ENCODE measurements at places on chromosomes 5 and 9.

DNA sequence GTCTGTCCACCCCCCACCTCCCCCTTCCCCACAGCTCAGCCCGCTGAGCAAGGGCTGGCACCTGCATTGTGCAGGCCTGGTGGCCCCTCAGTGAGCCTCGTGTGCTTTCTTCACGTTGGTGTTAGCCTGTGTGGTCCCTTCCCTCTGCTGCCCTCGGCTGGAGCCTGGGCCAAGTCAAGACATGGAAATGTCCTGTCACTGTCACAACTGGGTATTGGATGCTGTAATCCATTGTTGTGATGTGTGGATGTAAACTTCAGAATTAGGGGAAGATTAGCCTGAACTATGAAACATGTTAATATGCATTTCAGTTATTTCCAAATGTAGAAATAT, 103.9 kb downstream of the TRIO start:
- DNase-seq = no peak

DNA sequence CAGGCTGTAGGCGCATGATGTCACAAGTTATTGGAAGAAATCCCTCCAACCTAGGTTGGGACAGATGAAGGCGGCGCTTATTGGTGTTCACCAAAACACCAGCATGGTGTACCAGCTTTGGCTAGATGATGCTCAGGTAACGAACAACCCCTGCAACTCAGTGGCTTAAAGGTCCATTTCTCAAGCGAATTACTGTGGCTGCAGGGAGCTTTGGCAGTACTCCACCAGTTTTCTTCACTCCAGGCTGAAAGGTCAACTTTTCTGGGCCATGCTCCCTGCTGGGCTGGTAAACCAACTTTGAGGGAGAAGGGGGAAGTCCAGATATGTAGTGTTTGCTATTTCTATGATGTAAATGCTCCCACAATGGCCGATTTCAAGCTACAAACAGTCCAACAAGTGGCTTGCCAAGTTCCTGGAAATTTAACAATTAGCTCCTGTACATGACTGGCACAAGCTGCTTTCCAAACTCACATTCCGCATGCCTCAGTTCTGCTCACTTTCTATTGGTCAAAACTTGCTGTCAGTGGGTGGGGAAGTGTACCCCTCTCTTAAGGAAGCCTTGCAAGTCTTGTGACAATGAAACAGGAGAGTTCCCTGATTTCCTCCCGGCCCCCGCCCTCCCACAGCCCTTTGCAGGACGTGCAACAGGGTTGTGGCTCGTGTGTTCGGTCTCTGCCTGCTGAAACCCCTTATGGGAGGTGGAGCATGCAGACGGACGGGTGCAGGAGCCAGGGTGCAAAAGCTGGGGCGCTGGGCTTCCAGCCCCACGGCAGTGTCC, 588 bp upstream of the ZBED3 start:
- peak; percentile 45 for DNase-seq

DNA sequence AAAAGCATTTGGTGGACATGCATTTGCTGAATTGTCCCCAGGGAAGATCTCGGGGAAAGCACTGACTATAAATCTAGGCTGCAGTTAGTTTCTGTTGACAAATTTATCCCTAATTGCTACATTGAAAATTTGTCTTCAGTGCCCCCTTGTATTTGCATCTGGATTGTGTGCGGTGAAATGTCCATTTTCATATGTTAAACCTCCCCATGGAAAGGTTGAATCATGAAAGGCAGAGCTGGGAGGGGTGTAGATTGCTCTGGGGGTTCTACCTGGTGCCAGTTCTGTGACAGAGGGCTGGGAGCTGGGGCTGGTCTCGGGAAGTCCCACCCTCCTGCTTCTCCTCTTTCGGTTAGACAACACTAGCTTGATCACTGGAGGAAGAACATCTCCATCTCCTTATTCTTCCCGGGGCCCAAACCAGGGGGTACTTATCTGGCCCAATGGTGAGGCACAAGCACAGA, 101.9 kb downstream of the GADD45G start:
- DNase-seq = no peak

- DNase-seq = no peak
These were observed 23.0 kb upstream of the TRIO start for GRCh38 chr5:14120176-14120575.

GRCh38 chr5:75568202-75568601, 43.1 kb upstream of the ANKDD1B start:
- DNase-seq = no peak

DNA sequence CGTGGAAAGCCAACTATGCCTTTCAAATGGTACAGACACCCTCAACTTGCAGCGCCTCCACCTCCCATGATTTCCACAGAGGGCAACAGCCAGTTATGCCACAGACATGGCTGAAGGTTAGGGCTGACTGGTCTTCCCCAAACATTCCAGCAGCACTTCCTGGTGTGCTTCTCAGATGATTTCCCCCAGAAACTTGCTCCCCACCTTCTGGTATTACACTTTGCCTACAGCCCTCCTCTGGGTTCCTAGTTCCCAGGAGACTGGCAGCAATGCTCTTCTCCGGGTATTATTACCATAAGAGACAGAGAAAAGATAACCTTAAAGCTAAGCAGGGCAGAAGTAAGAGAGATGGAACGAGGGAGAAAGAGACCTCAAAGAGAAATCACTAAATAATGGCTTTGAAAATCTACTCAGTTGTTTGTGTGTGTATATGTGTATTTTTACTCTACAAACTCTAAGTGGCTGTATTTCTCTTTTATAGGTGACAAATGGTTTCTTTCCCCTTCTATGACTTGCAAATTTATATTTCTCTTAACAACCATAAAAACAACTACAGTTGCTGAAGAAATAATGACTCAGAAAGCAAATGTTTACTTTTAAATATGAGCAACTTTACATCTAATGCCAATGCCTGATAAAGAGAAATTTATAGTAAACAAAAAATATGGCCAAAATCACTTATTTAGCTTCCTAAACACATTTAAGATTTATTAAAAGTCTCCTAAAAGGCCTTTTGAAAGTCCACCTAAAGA, 133.8 kb downstream of the PDE4D start:
- peak; percentile 23 for DNase-seq

- peak; percentile 65 for DNase-seq
These were observed 95.1 kb downstream of the DAPK1 start for GRCh38 chr9:87592554-87593358.

DNA sequence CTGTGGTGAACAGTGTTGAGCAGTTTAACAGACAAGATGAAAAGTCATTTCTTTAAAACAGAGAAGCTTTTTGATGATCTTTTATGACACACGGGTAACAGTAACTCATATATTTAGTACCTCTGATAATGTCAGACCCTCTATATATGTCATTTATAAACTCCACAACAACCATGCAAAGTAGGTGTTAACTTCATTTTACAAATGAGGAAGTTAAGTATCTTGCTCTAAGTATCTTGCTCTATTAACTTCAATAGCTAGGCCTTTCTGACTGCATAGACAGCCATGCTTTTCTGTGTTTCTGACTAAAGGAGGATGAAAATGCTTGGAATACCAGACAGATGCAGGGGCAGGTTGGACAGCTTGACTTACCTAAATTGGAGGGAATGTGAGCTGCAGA, 1.8 kb downstream of the NUDT2 start:
- no peak for DNase-seq

GRCh38 chr5:34538026-34538672, 118.0 kb upstream of the RAI14 start:
- DNase-seq = no peak

DNA sequence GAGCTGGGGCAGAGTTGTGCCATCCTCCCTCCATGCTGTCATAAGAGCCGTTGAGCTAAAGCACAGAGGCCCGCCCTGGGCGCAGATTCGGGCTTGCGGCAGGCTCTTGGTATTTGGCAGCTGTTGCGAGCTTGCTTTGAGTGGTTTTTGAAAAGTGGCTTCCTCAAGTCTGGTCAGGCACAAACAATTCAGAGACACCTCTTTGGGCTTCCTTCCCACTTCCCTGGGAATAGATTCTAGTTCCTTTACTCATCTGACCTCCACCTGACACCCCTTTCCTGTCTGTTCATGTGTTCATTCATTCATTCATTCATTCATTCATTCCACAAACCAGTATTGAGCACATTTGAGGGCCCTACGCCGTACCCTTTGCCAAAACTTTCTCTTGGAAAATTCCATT, 27.4 kb downstream of the NCS1 start:
- DNase-seq = no peak

- no peak for DNase-seq
These were observed 59.6 kb upstream of the PHYKPL start for GRCh38 chr5:178291969-178292825.

DNA sequence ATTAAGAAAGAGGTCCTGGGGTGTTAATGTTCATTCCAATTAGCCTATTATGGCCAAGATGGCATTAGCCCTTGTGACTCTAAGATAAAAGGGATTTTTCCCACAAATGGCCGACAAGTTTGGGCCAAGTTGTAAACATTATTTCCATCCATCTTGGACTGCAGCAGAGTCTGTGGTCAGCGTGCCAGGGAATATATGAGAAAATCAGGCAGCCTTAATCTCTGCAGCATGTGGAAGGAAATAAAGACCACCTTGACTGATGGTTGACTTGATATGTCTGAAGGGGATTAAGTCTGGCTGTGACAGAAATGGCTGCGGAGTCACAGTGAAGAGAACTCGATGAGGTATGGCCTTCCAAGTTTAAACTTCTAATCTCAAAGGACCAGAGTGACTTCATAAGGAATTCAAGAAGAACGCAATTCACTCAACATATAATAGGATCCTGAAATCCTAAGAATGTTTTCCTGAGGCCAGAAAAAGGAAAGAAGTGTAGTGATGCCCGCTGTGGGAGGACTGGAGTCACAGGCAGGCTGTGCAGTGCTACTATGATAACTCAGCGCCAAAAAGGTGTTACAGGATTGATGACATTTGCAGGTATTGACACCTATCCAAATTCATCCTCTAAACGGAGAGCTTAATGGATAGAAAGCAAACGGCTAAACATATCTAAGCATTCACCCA, 287.1 kb downstream of the SEC61B start:
- no peak for DNase-seq

DNA sequence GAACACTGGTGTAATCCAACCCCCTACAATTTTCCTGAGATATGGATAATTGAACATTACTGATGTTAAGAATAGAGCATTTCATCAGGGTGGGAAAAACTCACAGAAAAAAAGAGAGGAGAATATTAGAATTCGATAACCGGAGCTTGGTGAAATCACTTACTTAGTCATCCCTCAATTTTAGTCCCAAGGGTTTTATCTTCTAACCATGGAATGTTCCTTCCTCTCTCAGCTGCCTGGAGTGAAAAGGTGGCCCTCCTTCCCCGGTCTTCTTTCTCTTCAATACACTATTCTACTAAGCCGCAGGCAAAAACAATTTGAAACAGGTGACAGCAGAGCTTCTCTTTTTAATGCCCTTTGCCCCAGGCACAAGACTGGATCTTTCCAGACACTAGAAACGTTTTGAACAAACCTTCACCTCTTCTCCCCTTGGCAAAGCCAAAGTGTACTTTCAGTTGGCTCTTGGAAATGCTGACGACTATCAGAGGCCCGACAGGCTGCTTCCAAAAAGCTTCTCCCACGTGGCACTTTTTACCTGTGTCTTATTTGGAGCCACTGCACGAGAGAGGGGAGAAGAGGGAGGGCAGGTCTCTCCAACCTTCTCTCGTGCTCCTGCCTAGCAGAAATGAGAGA, 543.9 kb downstream of the TLE1 start:
- no peak for DNase-seq

DNA sequence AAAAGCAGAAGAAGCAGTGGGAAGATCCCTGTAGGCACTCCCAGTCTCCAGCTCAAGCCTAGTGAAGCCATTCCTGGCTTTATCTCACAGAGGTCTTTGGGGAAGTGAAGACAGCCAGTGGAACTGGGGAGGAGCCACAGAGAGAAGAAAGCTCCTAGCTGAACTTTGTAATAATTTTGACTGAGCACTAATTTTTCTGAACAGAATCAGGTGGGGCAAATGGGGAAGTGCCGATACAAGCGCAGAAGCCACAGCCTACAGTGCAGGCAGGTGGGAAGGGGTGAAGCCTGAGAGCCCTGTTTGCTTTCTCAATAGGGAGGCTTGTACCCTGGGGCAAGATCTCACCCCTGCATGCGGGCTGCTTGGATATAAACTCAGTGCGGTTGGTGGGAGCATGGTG, 48.4 kb upstream of the SNAPC3 start:
- DNase-seq = no peak

- DNase-seq = no peak
These were observed 42.2 kb downstream of the GPR107 start for GRCh38 chr9:130095872-130096271.

DNA sequence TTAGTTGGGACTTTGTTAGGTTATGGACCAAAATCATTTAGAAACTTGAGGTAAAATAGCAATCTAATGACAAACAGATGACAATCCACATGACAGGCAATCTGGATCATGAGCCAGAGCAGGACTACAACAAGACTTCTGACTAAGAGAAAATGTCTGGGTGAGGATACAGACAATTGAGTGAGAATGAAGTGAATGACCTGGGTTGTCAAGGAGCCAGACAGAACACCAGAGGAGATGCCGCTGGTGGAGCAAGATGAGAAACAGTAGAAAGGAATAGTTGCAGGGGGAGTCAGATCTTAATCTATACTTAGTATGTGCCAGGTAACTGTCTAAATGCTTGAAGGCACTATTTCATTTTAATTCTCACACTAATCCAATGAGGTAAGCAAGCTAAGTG, 277.8 kb downstream of the PRELID2 start:
- DNase-seq = no peak

DNA sequence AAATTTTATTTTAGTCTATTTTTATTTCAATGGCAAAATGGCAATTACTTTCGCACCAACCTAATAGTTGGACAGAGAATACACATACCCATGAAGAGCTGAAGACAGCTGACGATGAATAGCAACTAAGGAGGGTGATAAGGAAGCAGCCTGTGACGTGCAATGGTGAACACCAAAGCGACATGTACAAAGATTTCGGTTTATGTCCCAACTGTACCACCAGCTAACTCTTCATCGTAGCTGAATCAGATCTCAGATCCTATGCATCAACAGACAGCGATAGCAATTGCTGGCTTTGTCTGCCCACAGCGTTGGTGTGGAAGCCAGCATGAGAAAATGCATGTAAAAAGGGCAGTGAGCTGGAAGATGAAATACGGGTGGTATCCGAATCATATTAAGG, 130.6 kb upstream of the ANKH start:
- DNase-seq = no peak

- no peak for DNase-seq
These were observed 2.2 kb downstream of the SARDH start for GRCh38 chr9:133735931-133736330.

All from kidney glomerular epithelial cell (primary cell).